ENCODE measurements at places on chromosomes 12 and 14.

DNA sequence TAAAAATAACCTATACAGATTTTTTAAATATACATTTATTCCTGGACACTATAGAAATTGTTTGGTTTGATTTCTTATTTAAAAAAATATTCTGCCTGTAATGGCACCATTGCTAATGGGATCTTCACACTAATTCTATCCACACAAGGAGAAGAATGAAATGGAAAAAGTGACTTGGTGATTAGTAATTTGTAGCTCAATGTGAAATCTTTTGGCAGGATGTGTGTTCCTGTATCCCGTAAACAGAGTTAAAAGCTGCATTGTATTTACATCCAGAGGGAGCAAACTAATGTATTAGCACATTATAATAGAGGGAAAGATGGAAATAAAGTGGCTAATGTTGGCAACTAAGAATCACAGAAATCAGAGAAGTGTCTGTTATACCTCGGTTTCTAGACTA, 1455.3 kb upstream of the FLRT2 start:
- DNase-seq: no peak

DNA sequence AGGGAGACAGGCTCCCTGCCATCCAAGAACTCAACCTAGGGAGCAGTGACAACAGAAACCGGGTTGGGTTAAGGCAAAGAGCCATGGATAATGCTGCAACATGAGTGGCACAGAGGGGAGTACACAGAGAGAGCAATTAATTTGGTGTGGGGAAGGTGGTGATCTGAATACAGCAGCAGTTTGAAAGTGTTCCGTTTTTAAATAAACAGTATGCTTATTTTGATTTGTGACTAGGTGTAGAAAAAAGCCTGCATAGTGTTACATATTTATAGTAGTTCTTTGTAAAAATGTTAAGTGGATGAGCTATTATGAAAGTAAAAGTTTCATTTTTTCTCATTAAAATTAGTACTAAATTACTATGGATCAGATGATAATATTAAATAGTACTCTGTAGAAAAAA, 8.7 kb downstream of the AKAP5 start:
- DNase-seq: no peak

DNA sequence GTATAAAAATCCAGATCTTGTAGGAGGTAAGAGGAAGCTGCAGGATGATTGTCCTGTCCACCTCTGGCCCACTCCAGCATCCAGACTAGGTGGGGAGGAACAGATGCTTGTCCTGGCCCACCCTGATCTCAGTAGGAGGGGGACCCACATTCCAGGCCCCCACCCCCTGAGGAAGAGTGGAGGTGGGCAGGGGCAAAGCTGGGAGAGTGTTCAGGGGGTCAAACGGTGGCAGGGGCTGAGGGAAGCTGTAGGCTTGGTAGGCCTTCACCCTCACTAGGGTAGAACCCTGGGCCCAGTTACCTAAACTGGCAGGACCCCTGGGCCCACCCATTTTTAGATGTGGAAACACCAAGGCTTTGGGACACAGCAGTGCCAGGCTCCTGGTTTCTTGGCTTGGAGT, 4.1 kb downstream of the SLC48A1 start:
- DNase-seq: no peak

- no peak for DNase-seq
These were observed 19.0 kb upstream of the GPRC5A start for GRCh38 chr12:12872139-12872933.

GRCh38 chr12:111386885-111387284, 18.0 kb upstream of the PHETA1 start:
- DNase-seq: no peak

- DNase-seq: no peak
These were observed 762.4 kb downstream of the SLC6A15 start for GRCh38 chr12:84150201-84150600.

All from aorta (tissue), 5 donors.